Foreskin keratinocyte (primary cell): ENCODE measurements at places on chromosomes 1 and 21. TPM values are rescaled to one million over a fixed set of nuclear protein-coding genes. Genes with fewer than 3 reads are reported as not detected.

Gene CFHR5
- not detected in 2 replicates for polyA plus RNA-seq

Gene COL16A1
- 74.3 and 80.3 TPM in 2 replicates for polyA plus RNA-seq

Gene LMX1A
- not detected in 2 replicates for polyA plus RNA-seq

Gene FMO4
- 1.4 and 1.5 TPM in 2 replicates for polyA plus RNA-seq

Gene ZBTB8A
- polyA plus RNA-seq, result 2.3 TPM in 2 replicates

Gene CELF3
- polyA plus RNA-seq, result not detected in 2 replicates

Gene CLCA1
- not detected in 2 replicates for polyA plus RNA-seq

GRCh38 chr1:171742577-171742922 lies 685 bp upstream of the VAMP4 start:
- peak; percentile 54 for DNase-seq

- no peak for DNase-seq
These were observed 6.4 kb upstream of the KRTAP10-3 start for GRCh38 chr21:44564886-44565598.

DNA sequence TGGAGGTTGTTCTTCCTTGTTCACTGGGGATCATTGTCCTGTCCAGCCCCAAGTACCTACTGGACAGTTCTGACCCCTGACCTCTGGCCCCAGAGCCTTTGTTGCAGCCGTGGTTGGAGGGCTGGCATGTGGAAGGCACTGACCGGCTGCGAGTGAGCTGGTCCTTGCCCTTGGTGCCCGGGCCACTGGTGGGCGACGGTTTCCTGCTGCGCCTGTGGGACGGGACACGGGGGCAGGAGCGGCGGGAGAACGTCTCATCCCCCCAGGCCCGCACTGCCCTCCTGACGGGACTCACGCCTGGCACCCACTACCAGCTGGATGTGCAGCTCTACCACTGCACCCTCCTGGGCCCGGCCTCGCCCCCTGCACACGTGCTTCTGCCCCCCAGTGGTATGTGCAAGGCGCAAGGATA lies 11.4 kb downstream of the TIE1 start:
- no peak for DNase-seq

- no peak for DNase-seq
These were observed 854.4 kb downstream of the LTN1 start for GRCh38 chr21:28138272-28138671.

GRCh38 chr21:42561762-42562650 lies 48.4 kb downstream of the SLC37A1 start:
- no peak for DNase-seq

DNA sequence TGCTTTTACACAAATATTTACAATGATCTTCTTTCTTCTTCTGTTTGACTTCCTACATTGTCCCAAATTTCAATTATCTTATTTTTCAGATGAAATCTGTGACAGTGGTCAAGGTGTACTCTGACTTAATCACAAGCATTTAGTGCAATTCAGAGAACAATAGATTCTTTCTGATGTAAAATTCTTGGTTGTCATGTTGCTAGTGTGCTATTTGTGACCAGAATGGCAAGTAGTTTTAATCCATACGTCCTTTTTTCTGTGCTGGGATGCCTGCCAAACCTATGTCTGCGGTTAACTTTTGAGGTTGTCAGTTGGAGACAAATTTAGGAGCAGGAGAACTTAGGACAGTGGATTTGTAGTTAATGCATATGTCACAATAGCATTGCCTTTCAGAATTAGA lies 31.0 kb downstream of the NCAM2 start:
- no peak for DNase-seq

- no peak for DNase-seq
These were observed 87.0 kb downstream of the POFUT2 start for GRCh38 chr21:45200581-45201296.

- DNase-seq, result no peak
These were observed 15.8 kb upstream of the TNFRSF8 start for GRCh38 chr1:12047120-12047876.

GRCh38 chr1:162463021-162463420 lies 34.6 kb upstream of the UHMK1 start:
- DNase-seq, result no peak

DNA sequence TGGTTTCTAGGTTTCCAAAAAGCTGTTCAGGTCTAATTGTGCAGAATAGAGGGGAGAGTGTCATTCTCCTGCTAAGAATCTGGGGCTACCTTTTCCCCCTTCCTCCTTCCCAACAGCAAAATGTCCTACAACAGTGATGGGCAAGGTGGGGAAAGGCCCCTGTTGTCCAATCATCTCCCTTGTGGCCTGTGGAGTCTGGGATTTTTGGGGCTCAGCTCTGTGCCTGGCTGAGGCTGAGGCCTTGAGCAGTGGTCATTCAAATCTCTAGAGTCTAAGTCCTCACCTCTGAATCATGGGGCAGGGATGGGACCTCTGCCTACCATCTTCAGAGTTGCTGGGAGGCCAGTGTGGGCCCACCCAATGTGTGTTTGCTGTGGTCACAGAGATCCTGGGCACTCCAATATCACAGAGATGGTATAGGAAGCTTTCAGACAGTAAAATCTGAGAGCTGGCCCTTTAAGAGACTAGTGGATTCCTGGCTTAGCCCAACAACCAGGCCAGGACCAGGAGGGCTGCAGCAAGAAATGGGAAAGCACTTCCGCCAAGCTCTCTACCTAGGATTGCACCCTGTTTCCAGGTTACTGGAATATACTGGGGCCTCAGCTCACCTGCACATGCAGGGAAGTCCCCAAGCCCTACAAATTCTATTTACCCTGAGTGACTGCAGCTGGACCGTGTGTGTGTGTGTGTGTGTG lies 28.5 kb upstream of the TENT5C start:
- no peak for DNase-seq

DNA sequence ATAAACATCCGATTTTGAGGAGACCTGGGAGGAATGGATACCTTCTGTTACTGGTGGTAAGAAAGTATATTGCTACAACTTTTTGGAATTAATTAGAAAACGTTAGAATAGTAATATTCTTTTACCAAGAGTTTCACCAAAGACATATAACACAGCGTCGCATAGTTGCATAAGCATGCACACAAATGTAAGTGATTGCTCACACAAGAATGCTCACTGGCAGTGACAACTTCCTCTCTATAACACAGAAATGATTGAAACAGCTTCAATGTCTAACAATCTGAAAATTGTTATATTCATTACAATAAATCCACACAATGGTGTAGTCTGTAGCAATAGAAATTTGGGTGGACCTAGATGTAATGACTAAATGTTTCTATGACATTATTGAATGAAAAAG lies 998.6 kb downstream of the TTLL7 start:
- DNase-seq, result no peak

DNA sequence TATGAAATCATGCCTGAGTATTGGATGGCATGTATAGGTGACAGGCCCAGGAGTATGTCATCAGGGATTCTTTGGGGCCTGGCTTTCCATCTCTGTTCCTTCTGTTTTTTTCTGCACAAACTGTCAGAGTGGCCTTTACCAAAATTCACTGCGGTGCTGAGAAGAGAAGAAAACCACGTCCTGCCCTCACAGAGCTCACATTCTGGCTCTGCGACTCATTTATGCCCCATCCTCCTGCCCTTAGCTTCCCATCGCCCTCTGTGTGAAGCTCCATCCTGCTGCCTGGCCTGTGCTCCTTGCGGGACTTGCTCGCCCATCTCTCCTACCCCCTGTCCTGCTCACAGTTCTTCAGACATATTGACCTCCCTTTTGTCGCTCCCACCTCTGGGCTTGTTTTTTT lies 73.4 kb downstream of the HUNK start:
- no peak for DNase-seq

DNA sequence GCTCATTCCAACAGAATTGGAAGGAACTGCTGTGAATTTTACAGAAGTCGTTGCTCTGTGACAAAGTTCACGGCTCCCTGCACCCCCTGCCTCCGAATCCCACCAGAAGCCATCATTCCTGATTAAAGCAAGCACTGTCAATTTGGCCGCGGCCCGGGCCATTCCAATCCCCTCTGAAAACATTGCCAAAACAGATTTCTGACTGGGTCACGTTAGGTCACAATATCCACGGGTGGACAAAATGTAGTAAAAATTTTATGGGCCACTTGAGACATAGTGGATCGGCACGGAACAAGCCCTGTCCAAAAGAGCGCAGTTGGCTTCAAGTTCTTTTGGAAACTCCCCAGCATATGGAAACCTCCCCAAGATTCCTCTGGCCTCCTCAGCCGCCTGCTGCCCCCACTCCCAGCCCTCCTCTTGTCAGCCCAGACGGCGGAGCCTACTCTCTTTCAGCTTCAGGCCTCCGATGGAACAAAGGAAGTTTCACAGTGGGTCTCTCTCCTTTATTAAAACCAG lies 67.2 kb upstream of the IFNAR2 start:
- no peak for DNase-seq

GRCh38 chr1:172970186-172970585 lies 80.6 kb downstream of the TNFSF18 start:
- peak; percentile 78 for DNase-seq

GRCh38 chr1:200968469-200969410 lies 54.8 kb downstream of the KIF21B start:
- DNase-seq, result no peak

DNA sequence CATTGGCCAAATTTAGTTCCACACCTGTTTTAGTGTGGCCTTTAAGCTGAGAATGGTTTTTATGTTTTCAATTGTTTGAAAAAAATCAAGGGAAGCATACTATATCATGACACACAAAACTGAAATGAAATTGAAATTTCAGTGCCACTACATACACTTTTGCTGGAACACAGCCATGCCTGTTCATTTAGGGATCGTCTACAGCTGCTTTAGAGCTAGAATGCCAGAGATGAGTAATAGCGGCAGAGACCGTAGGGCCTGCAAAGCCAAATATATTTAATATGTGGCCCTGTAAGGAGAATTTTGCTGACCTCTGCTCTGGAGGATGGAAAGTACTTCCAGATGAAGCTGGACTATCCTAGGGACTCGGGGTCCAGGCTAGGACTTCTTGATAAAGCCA lies 62.5 kb upstream of the LYST start:
- DNase-seq, result peak; percentile 47

- no peak for DNase-seq
These were observed 17.3 kb downstream of the TAF5L start for GRCh38 chr1:229608590-229608989.

DNA sequence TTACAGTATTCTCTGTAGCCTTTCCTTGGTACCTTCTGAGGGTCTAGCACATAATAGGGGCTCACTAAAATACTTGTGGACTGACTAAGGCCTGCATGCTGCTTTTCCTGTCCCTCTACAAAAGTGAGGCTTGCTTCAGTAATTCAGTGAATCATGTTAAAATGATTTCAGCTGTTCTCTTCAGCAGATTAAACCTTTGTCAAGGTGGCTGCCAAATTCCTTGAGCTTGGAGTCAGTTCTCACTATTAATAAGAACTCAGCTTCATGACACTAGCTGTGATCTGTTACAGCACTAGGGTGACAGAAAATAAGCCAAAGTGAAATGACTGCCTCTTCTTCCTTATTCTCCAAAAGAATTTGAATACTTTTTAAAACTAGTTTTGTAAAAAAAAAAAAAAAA lies 128.8 kb downstream of the KCNN3 start:
- DNase-seq, result peak; percentile 33
